ENCODE measurements at places on chromosomes 3 and 15.

- DNase-seq = no peak
These were observed 2.2 kb downstream of the LRCH3 start for GRCh38 chr3:197793247-197793646.

DNA sequence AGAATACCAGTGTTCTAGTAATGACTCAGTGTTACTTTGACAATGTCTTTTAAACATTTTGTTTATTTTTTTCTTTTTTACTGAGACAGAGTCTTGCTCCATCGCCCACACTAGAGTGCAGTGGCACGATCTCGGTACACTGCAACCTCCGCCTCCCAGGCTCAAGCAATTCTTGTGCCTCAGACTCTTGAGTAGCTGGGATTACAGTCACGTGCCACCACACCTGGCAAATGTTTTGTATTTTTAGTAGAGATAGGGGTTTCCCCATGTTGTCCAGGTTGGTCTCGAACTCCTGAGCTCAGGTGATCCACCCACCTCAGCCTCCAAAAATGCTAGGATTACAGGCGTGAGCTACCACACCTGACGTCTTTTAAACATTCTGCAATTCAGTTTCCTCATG, 15.7 kb downstream of the AQR start:
- DNase-seq = no peak

GRCh38 chr3:132785292-132785691, 63.1 kb upstream of the NPHP3 start:
- DNase-seq = no peak

DNA sequence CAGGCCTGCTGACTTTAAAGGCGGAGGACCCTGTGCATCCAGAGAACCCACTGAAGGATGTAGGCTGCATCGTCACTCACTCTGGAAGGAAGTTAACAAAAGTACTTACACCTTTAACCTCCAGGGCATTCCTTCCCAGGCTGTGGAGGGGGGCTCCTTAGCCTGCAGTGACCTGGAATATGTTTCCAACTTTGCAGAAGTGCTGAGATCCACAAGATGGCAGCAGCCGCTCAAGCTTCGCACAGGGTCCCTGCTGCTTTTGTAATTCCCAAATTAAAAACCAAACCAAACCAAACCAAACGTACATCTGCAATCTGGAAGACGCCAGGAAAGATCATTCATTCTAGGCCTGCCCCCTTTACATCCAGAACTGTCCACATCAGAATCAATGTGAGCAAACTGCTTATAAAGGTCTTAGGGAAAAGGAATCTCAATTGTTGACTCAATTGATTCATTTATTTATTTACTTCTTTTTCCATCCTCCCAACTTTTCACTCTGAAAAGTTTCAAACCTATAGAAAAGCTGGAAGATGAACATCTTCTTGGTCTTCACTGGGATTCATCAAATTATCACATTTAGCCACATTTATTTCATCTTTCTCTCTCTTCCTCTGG, 70.5 kb upstream of the KLHL25 start:
- no peak for DNase-seq

DNA sequence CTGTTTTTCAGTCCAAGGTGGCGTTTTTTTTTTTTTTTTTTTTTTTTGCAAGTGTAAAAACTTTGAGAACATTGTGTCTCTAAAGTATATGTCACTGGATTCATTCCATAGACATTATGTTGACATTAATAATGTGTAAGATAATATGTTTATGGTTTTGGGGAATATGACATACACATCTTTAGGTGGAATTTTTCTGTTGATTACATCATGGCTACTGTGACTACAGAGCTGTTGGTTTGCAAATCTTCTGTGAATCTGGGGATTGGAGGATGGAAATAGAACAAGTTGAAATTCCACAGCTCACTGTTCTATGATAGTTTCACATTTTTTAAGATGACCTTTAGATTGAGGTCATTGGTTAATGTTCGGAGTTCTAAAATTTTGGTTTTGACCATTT, 24.4 kb upstream of the PLSCR2 start:
- DNase-seq = no peak

- DNase-seq = no peak
These were observed 46.0 kb downstream of the TEX9 start for GRCh38 chr15:56411122-56411749.

GRCh38 chr3:71488391-71488809, 95.1 kb downstream of the FOXP1 start:
- DNase-seq = no peak

- no peak for DNase-seq
These were observed 1106.4 kb downstream of the SI start for GRCh38 chr3:163971861-163972260.

GRCh38 chr3:192482809-192483208, 244.5 kb downstream of the FGF12 start:
- DNase-seq = no peak

DNA sequence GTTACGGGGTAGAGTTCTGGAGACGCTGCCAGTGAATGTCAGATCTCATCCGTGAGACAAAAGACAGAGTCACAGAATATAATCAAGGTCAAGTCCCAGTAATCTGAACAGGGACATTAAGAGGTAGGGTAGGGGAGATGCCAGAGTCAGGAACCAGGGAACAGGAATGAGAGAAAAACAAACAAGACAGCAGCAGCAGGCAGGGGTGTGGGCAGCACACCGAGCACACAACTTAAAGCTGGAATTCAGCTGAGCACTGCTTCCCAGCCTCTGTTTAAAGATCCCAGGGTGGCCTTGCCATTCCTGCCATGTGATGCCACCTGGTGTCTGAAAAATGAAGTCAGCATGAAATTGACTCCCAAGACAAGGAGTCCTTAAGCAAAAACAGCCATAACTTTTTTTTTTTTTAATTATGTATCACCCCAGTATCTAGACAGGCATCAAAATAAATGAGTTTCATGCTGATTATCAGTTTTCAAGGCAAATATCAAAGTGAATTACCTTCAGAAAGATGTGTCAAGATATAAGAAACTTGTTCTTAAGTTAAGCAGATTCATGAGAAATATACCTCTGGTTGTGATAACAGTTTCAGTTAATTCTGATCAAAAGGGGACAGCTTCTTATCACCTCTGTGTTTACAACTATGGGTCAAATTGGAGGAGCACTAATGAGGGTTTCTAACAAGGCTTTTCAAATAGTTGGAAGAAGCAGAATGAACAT, 203.7 kb downstream of the SLC9A9 start:
- no peak for DNase-seq

DNA sequence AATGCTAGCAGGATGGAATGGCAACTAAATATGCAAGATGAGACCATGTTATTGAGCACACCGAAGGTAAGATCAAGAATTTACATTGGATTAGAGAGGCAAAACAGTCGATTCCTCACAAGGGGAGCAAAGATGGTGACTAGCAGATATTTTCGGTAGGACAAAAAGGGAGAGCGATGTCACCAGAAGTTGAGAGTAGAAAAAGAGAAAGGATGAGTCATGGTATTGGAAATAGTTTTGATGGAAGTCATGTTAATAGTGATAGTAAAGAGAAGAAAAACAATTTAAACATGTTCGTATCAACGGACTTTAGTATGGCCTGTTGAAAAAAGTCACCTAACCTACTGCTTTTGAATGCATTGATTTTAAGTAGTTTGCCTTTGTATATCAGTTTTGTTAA, 55.0 kb downstream of the UBE2E2 start:
- DNase-seq = no peak

- DNase-seq = no peak
These were observed at the start of gene TERB2 for GRCh38 chr15:44956388-44956787. Gene TERB2 (plus strand): TSS chr15:44956687. CDS start chr15:44956719, 32 bp downstream.

DNA sequence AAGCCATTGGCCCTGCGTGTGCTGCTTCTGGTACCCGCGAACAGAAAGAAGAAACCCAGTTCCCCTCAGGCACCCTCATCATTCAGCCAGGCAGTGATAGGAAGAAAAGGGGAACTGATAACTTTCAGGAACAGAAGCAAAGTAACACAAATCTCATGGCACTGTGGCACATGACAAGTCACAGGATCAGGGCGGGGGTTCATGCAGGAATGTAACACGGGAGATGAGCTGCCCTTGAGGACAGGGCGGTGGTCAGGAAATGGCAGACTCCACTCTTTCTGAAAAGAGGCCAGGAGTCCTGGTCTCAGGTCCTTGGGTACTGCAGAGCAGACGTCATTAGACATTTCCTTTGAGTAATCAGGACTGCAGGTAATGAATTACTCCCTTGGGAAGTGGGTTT, 95.5 kb downstream of the CCNL1 start:
- DNase-seq = no peak

DNA sequence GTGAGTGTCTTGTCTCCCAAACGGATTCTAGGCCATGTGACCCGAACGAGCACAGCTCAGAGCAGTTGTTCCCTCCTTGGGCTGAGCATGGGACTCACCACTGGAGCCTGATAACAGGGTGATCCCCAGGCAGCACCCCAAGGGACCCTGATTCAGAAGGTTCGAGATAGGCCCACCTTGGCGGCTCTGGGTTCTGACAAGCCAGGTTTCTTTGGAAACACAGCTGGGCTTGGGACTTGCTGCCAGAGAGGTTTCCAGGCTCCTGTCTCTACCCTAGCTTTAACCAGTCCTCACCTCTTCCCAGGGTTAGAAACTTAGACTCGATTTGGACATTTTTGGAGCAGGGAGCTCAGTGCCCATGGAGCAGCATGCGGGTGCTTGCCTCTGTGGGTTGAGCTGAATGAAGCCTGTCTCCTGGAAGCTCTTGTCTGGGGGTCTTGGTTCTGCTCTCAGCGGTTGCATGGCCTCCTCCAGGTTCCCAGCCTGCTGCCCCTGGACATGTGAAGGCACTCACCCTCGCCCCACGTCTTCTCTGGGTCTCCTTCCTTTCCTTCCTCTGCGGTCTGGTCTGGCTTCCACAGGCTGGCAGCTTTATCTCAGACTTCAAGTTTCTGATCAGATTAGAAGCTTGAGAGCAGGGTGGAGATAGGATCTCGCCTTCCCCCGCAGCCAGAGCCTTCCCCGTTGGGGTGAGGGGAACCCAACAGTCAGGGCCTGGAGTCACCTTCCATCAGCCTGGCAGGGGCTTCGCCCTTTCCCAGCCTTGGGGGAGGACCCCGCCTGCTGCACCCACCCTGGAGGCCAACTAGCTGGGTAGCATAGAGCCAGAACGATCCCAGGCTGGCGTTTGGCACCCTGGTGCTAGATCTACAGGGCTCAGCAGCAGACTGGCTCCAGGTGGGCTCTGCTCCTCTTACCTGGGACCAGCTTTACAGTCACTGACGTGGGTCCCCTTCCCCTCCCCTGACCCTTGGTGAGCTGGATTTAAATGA, 21.0 kb downstream of the PAQR5 start:
- DNase-seq = no peak

DNA sequence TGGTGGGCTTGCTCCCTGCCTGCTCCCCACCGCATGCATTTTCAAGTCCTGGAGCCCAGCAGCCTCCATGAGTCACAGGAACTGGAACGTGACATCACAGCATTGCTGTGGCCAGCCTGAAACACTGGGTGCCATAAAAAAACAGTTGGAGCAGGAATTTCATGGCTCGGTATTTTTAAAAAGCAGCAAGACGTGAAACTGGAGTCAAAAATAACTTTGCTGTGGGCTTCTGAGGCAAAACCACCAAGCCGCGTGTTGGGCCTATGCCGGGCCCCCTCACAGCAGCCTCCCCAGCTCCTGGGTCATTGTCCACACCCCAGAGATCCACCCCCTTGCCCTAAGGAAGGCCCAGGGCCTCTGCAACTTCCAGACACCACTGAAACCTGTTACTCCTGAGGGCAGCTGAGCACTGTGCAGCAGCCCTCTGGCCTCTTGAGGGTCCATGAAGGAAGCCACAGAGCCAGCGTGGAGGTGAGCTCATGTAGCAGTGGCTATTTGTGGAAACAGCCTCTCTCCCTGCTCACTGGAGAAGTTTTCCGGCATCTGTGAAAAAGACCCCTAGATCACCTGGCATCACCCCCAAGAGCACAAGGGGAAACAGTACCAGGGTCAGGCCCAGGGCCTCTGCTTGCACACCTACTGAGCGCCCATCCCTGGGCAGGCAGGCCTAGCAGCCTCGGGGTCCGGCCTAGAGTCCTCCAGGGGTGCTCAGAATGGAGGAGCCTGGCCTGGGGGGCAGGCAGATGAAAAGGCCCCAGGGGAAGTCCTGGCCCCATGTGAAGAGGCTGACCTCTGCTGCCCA, 34.0 kb upstream of the DUSP7 start:
- no peak for DNase-seq

GRCh38 chr3:176848431-176849214, 348.7 kb downstream of the TBL1XR1 start:
- DNase-seq = no peak

GRCh38 chr15:46901001-46901400, 816.3 kb upstream of the SEMA6D start:
- DNase-seq = no peak

- no peak for DNase-seq
These were observed 534.1 kb downstream of the TUSC7 start for GRCh38 chr3:117243657-117244056.

DNA sequence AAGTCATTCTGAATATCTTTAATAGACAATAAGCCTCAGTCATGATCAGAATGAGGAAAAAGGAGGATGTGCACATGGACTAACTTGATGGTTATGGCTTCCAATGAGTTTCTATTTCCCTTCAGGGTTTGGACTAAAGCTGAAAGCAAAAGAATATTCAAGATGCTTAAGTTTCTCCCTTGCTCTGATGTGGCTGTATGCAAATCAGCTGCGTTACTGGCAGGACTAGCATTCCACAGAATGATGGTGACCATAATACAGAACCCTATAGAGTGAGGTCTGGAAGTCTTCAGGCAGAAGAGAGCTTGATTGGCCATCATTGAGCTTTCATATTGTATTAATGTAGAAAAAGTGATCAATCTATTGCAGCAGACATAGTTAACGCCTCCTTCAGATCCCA, 466.0 kb downstream of the NLGN1 start:
- no peak for DNase-seq

- DNase-seq = no peak
These were observed 3.9 kb upstream of the SENP2 start for GRCh38 chr3:185582236-185582635.

DNA sequence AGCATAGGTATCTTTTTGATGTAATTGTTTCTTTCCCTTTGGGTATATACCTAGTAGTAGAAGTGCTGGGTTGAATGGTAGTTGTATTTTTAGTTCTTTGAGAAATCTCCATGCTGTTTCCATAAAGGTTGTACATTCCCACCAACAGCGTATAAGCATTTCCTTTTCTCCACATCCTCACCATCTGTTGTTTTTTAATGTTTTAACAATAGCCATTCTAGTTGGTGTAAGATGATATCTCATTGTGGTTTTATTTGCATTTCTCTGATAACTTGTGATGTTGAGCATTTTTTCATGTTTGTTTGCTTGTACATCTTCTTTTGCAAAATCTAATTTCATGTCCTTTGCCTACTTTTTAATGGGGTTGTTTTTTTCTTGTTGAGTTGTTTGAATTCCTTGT, 80.0 kb upstream of the TMC3 start:
- DNase-seq = no peak

- no peak for DNase-seq
These were observed 7.5 kb upstream of the ALCAM start for GRCh38 chr3:105359098-105359762.

DNA sequence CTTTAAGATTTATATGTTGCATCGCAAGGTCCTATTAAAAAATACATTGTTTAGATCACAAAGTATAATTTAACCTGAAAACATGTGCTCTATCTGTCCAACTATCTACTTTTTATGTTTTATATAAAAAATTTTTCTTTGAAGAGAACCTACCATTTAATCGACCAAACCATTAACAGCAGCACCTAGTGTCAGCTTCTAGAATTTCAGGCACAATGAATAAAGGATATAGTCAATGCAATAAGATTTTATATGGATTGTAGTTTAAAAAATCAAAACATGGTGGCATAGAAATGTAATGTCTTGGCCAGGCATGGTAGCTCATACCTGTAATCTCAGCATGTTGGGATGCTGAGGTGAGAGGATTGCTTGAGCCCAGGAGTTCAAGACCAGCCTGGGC, 313.7 kb downstream of the GAP43 start:
- no peak for DNase-seq

GRCh38 chr3:60065227-60065868, 1015.5 kb upstream of the CFAP20DC start:
- no peak for DNase-seq
